ENCODE measurements at places on chromosomes 7 and 10.

DNA sequence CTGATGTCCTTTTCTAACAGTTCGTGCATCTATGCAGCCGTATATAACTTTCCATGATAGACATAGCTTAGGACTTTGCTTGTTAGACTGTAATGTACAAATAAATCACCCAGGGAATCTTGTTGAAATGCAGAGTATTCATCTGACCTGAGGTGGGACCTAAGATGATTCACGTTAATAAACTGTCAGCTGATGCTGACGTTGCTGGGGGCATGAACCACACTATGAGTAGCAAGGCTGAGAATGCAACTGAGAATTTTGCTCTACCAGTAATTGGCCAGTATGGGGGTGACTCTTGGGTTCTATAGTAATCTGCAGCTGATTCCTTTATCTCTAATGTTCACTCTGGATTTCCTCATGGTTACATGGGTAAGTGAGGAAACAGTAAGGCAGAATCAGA is 130.1 kb upstream of the MALRD1 start:
- no peak for DNase-seq

DNA sequence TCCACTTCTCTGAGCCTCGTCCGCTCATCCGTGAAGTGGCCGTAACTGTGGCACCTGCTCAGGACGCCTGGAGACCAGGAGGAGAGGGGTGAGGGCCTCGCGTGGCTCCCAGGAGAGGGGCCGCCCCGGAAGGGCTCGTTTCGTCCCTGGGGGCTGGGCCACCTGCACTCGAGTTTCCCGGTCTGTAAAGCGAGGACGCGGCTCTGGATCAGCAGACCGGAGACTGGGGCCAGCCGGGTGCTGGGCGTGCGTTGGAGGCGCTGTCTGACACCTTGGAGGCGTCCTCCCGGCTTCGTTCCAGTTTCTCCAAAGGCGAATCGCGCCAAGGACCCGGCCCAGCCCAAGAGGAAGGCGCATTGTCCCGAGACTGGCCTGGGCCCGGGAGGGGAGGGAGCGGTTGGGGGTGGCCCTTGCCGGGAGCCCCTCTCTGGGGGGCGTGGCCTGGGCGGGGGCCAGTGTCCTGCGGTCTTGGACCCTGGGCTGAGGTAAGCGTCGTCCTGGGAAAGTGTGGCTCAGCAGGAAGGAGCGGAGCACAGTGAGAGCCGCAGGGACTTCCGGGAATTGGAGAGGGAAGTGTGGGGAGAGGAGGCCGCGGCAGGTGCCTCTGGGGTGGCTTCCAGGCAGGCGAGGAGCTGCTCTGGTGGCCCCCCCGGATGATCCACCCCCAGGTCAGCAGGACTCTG is 89.6 kb downstream of the FOXL3 start:
- DNase-seq, result no peak

DNA sequence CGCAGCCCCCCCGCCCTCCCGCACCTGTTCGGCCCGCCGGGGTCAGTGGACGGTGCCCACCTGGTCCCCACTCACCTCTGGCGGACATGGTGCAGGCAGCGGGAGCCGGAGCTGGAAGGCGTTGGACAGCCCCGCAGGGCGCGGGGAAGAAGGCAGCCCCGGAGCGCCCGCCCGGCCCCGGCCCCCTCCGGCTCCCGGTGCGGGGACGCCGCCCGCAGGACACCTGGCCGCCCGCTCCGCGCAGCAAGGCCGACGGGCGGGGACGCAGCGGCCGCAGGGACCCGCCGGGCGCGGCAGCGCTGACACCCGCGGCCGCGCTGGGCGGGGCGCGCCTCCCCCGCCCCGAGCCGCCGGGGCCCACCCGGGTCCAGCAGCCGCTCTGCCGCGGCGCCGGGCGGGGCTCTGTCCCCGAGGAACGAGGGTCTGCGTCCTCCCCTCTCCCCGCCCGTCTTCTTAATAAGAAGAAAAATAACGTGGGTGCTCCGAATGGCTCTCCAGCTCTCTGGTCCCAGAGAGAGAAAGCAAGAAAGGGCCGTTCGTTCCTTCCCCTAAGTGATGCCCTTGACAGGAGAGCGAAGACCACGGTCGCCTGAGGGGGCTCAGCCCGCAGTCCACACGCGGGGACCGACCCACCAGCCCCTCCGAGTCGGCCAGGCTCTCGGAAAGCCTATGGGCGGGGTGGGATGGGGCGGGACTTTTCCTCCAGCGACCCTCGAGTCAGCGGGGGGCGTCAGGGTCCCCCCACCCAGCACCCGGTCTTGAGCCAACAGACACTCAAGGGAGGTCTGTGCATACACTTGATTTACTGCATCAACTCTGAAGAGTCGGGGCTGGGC is 53.4 kb upstream of the FHIP2A start:
- no peak for DNase-seq

DNA sequence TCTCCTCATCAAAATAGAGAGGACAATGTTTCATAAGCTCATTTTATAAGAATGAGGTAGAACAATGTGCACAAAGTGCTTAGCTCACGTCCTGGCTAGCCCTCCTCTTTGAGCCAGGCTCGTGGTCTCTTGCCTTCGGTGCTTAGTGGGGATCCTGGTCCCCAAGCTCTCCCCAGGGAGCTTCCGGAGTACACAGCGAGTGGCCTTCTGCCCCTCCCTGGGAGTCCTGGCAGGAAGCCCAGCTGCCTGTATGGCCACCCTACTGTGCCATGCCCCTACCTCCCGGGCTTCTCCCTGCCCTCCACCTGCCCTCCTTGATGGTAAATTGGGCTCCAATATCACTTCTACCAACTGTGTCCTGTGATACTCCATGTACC is 868 bp downstream of the MYO1G start:
- no peak for DNase-seq

GRCh38 chr7:82841828-82842227 is 320.9 kb downstream of the PCLO start:
- DNase-seq, result no peak

DNA sequence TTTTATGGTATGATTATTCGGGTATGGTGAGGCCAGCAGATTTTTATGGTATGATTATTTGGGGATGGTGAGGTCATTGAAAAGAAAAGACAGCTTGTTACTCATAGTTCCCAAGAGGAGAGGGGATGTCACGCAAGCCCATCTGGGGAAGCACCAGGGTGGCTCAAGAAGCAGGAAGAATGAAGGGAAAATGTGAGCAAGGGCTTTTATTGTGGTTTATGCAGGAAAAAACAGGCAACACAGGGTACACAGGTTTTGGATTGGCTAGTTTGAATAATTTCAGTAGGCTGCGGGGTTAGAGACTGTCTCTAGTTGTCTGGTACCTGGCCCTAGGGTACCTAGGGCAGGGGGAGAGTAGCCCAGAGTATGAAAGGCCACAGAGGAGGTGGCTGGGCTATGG is 26.8 kb upstream of the DGKI start:
- DNase-seq, result peak; percentile 27

DNA sequence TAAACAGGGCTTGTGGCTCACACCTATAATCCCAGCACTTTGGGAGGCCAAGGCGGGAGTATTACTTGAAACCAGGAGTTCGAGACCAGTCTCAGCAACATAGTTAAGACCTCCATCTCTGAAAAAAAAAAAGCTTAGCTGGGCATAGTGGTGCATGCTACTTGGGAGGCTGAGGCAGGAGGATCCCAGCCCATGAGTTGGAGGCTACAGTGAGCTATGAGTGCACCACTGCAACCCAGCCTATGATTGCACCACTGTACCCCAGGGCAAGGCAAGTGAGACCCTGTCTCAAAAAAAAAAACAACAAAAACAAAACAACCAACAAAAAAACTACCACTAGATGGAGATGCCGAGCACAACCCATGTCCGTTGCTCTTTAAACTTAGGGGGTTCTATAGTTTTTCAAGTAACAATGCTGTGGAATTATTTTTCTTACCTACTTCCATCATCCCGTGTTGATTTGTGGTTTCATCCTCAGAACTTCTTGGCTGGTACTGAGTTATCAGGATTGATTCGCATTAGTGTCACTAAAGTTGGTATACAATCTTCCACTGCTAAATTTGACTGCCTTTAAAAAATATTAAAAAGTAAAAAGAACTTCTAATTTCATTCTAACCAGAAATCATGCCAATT is 12.2 kb upstream of the REPIN1 start:
- DNase-seq, result no peak

DNA sequence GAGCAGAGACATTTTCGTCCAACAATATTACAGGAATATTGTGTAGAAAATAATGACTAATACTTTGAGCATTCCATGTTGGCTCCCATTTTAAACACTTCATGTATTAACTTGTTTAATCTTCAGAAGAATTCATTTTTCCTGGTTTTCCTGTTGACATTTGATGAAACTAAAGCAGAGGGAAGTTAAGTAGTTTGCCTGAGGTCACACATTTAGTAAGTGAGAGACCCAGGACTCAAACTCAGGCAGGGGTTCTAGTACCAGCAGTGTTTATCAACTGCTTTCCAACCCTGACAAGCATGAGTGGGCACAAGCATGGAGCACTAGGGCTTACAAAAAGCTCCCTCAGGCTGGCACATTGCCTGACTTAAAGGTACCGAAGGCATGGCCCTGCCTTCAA is 719.1 kb downstream of the AUTS2 start:
- DNase-seq, result no peak

DNA sequence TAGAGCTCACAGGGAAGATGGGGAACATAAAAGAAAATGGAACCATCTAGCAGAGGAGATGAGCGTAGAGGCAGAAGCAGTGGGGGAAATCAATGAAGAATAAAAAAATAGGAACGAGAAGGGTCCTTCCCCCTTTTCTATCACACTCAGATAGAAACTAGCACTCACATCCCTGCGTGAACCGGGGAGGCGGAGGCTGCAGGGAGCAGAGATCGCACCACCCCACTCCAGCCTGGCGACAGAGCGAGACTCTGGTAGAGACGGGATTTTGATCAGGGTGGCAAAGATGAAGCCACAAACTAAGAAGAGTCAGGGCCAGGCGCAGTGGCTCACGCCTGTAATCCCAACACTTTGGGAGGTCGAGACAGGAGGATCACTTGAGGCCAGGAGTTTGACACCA is 64.7 kb upstream of the ECHDC3 start:
- DNase-seq, result no peak

- DNase-seq, result no peak
These were observed 973.8 kb upstream of the LRRTM3 start for GRCh38 chr10:65952086-65952485.

- DNase-seq, result no peak
These were observed 63.7 kb downstream of the TRUB1 start for GRCh38 chr10:115001506-115002381.

DNA sequence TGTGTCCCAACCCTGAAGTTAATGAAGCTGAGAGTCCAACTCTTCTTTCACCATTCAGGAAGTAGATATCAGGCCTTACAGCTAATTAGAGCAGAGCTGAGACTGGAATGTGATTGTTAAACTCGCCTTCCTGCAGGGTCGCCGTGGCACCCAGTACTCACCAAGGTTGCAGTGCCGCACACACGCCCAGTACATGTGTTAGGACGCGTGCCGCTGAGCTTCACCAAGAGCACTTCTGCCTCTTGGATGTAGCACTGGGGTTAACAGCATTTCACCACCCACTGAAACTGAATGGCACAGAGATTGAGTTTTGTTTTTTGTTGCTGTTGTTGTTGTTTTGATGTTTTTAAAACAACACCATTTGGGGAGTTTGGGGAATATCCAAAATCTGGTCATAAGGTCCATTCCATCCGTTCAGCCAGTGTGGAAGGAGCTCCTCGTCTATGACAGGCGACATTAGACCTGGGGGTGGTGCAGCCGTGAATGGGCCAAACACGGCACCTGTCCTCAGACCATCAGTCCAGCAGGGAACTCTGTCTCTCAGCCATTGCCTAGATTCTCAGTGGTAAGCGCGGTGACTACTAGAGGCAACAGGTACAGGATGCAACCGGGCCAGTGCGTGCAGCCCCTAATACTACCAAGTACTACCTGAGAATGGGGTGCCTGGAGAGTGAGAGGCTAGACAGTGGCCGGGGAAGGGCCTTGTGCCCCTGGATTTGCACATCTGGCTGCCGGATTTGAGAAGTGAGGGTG is 21.9 kb downstream of the WIPI2 start:
- no peak for DNase-seq

- DNase-seq, result no peak
These were observed 86.1 kb downstream of the PIP4K2A start for GRCh38 chr10:22628309-22628708.

DNA sequence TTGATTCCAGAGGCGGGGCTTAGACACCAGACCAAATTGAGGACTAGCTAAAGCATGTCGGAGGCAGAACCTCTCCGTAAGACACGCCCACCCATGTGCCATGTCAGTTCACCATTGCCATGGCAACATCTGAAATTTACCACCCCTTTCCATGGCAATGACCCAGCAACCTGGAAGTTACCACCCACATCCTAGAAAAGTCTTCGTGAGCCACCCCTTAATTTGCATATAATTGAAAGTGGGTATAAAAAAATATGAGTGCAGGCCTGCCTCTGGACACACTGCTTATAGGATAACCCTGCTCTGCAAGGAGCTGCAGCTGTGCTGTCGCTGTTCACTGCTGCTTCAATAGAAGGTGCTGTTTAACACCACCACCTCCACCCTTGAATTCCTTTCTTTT is 28.0 kb downstream of the TMEM270 start:
- DNase-seq, result no peak

- no peak for DNase-seq
These were observed 168.7 kb upstream of the HABP2 start for GRCh38 chr10:113384181-113384580.

GRCh38 chr10:75472685-75473084 is 41.3 kb downstream of the LRMDA start:
- DNase-seq, result no peak

DNA sequence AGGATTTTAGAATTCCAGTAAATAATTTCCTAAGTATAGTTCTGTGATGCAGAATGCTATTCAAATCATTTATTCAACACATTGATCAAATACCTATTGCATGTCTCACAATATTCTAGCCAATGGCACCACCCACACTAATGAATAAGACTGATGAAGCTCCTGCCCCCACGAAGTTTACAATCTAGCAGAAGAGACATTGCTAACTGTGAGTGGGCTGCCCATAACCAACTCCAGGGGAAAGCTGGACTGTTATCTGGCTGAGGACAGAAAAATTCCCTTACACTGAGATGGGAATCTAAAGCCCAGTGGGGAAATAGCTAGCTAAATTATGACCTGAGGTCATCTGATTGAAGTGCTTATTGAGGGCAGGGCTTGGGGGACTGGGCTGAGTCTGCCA is 128.8 kb upstream of the LYZL2 start:
- DNase-seq, result no peak

- no peak for DNase-seq
These were observed 186.0 kb downstream of the KIF20B start for GRCh38 chr10:89887406-89887805.

- DNase-seq, result peak; percentile 11
These were observed 757 bp downstream of the ANKIB1 start for GRCh38 chr7:92246360-92247101.

Measured in stimulated activated CD4-positive, alpha-beta T cell treated with anti-CD3 and anti-CD28 coated beads, Interleukin-2, amount 100 ng/mL, for 24 hours (primary cell).